ENCODE measurements at places on chromosomes 3 and 15.

- no peak for DNase-seq
Observed at GRCh38 chr3:25784971-25785370, 1.7 kb upstream of the NGLY1 start.

- DNase-seq = no peak
Observed at GRCh38 chr15:37075777-37076176, 24.6 kb downstream of the MEIS2 start.

DNA sequence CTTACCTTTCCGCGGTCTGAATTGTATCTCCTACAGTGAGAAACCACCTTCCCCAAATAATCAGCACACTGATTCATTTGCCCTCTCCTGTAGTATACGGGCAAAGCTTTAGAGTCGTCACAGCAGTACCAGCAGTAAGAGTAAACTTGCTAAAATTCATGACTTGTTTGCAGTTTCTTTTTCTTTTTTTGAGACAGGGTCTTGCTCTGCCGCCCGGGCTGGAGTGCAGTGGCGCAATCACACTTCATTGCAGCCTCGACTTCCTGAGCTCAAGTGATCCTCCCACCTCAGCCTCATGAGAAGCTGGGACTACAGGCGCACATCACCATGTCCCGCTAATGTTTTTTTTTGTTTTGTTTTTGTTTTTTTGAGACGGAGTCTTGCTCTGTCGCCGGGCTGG is 11.9 kb downstream of the SCAMP5 start:
- no peak for DNase-seq

- DNase-seq = no peak
Observed at GRCh38 chr15:27327467-27328025, 356.6 kb downstream of the GABRG3 start.

DNA sequence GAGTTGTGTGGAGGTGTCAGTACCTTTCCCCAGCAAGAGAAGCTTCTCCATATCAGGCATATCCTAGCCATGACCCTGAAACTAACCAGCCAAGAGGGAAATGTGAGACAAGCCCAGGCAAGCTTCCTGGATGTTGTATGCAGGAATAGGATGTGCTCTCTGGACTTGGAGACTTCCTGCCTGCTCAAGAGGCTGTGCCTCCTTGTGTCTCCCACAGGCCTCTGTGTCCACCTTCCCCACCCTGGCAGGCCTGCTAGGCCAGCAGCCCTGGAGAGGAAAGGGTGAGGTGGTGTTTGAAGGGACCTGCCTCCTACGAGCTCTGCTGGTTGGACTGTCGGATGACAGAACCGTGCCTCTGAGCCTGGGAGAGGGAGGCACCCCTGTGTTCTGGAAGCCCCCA is 2.1 kb upstream of the DYNLT2B start:
- DNase-seq = no peak

GRCh38 chr15:71202712-71203111 is 87.4 kb downstream of the THSD4 start:
- peak; percentile 72 for DNase-seq

DNA sequence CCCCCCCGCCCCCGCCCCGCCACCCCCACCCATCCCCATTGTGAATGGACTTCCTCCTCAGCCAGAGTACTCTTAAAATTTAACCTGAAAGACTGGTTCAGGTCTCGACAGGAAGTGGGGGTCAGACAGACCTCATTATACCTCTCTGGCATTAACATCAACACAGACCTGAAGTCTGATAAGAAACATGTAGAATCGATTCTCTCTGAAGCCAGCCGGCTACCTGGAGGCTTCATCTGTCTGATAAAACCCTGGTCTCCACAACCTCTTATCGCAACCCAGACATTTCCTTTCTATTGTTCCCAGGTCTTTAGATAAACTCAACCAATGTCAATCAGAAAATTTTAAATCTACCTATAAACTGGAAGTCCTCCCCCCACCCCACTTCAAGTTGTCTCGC is 42.6 kb downstream of the SLCO2A1 start:
- DNase-seq = peak; percentile 6

DNA sequence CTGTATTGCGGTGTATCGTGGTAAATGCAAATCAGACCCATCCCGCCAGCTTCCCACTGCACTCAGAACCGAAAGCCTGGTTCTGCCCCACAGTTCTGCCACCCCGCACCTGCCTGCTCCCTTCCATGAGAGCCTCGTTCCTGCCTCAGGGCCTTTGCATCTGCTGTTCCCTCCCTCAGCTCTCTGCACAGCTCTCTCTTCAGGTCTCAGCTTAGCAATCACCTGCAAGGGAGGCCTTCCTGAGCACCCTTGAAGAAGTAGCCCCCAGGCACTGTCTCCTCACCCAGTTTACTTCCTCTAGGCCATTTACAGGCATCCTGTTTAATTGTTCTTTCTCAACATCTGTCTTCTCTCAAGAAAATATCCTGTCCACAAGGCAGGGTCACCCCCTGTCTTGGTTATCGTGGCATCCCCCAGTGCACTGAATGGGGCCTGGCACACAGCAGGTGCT is 13.3 kb upstream of the IQSEC1 start:
- no peak for DNase-seq

GRCh38 chr15:70643783-70644125 is 119.6 kb downstream of the UACA start:
- DNase-seq = no peak

DNA sequence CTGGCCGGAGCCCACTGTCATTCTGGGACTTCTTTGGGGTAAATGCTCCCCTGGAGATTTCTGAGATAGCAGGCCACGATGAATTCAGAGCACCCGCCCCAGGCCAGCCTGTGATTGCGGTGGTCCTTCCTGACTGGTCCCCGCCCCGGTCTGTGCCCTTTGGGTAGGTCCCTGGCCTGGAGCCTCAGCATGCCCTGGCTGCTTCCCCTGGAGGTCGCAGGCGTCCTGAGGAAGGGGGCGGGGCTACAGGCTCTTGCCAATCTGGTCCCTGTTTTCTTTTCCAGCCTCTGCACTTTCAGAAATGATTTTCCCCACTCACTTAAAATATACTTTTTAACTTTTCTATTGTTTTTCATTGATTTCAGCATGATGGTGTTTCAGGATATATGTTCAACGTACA is 250.2 kb upstream of the ATP10A start:
- no peak for DNase-seq

- no peak for DNase-seq
Observed at GRCh38 chr15:93644595-93644994, 555.6 kb upstream of the RGMA start.

DNA sequence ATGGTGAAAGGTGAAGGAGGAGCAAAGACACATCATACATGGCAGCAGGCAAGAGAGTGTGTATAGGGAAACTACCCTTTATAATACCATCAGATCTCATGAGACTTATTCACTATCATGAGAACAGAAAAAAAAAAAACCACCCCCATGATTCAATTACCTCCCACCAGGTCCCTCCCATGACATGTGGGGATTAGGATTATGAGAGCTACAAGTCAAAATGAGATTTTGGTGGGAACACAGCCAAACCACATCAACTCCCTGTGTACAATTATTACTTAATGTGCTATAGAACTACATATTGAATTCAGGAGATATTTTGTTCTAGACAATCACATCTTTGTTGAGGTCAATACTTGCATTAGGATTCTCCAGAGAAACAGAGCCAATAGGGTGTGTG is 313.4 kb downstream of the CNTN6 start:
- DNase-seq = no peak

- DNase-seq = peak; percentile 29
Observed at GRCh38 chr3:132009241-132009640, 25.6 kb downstream of the CPNE4 start.

GRCh38 chr3:76502076-76502475 is 537.8 kb upstream of the ROBO2 start:
- no peak for DNase-seq

DNA sequence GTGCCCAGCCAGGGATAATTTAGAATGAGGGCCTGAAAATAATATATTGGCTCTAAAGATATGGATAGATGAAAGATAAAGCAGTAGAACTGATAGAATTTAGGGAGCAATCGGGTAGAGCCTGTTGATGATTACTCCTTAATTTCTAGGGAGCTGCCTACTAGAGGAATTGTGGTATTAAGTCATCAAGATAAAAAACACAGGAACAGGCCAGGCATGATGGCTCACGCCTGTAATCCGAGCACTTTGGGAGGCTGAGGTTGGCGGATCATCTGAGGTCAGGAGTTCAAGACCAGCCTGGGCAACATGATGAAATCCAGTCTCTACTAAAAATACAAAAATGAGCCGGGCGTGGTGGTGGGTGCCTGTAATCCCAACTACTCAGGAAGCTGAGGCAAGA is 130.4 kb downstream of the PCCB start:
- no peak for DNase-seq

DNA sequence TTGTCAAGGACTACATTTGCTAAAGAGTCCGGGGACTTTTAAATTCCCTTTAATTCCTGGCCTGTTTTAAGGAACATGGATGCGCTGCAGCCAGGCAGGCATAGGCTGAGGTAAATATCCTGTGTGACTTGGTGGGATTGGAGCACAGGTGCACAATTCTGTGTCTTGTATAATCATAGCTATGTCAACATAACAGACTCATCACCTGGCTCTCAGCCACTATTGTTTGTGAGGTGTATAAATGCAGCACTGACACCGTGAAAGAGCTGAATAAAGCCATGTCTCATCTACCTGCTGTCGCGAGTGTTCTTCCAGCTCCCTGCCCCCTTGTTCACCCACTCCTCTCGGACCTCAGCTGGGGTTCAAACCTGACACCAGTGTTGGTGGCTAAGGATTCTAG is 109.7 kb downstream of the MFSD1 start:
- peak; percentile 6 for DNase-seq

- DNase-seq = peak; percentile 83
Observed at GRCh38 chr15:77420610-77421369, at the start of gene HMG20A. Gene HMG20A, plus strand, starts transcription at chr15:77420888. Its CDS starts 37,520 bp downstream, at chr15:77458408.

GRCh38 chr15:29078541-29078940 is 191.1 kb downstream of the NSMCE3 start:
- DNase-seq = no peak

DNA sequence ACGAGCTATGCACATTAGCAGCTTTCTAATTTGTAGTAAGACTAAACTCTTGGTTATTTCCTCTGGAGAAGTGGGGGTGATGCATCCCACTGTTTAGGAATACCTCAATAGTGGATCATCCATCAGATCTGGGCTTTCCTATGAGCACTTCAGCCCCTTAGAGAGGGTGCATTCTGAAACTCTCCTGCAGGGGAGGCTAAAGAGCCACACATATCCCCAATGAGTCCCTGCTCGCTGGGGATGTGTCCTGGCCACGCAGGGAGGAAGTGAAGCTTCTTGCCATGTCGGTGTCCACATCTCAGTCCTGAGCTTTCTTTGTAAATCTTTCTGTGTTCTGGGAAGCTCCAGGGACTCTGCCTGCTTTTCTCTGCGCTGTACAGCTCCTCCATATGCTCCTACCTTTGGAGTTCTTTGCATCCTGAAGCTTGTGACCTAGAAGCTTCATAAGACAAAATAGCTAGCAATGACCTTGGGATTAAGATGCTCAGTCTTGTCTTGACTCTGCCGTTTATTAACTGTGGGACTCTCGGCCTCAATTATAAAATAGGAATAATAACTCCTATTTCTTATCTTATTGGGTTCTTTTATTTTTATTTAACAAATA is 28.3 kb upstream of the MASP1 start:
- DNase-seq = no peak

- DNase-seq = no peak
Observed at GRCh38 chr3:147736226-147736625, 327.1 kb downstream of the ZIC1 start.

DNA sequence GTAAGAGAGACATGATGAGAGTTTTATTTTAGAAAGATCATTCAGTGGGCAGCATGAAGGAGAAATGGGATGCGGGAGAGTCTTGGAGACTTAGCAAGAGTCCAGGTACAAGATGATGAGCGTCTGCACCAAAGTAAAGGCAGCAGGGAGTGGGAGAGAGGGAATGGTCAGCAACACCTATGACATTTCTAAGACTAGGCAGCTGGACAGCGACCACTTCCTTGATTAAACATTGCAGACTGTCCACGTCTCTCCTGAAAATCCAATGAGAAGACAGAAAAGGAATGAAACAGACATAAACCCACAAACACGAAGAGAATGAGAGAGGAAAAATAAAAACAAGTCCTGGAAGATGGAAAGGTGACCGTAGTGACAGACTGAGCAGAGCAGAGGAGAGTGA is 46.7 kb upstream of the HEG1 start:
- DNase-seq = no peak

DNA sequence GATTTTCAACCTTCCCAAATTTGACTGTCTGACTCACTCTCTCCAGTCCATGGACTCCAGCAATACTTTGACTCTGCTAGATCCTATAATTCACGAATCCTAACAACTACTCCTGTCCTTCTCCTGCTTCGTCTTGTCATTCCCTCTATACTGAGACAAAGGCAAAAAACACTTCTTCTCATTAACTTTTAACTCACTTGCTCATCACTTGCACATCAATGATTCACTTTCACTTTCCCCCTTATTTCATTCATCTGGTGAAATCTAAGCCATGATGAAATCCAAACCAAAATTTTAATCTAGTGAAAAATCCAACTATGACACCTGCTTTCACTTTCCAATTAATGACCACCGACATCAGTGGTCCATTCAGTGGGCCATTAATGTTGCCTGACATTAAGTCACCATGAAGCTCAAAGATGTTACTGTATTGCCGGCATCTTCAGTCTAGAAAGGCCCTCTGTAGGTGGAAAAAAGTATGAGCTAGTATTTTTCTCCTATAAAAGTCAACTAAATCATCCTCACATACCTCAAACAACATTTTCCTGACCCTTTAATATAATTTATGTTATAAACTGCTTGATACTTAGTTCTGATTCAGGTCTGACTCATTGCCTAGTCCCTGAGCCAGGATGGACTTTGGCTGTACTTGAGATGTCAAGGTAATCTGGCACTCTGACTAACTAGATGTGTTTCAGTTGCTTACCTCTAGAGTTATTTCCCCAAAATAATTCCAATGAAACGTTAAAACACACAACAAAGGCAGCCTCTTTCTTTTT is 158.6 kb downstream of the CNTN6 start:
- no peak for DNase-seq

DNA sequence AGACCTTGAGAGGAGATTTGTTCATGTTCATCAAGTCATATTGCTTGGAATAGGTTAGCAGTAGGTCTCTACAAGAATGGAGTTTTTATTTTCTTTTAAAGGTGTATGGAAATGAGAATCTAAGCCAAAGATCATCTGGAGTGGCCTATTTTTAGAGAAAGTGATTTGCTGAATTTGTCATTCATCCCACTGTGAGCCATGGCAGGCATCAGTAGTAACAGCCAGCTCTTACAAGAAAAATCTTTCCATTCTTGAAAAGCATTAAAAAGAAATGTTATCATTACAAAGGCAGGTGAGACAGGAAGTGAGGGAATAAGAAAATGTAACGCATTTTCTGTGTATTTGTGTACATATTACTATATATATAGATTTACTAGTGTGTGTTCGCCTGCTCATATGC is 29.6 kb downstream of the STAC start:
- no peak for DNase-seq

- no peak for DNase-seq
Observed at GRCh38 chr15:88142121-88142520, 114.4 kb downstream of the NTRK3 start.

GRCh38 chr3:150747886-150748683 is 14.9 kb downstream of the SIAH2 start:
- DNase-seq = peak; percentile 15

- no peak for DNase-seq
Observed at GRCh38 chr15:92277776-92278175, 115.9 kb upstream of the ST8SIA2 start.

- DNase-seq = no peak
Observed at GRCh38 chr3:85977615-85978338, 1013.2 kb downstream of the VGLL3 start.

GRCh38 chr3:107904536-107905066 is 186.2 kb downstream of the CD47 start:
- no peak for DNase-seq

- no peak for DNase-seq
Observed at GRCh38 chr15:94122516-94122915, 108.8 kb upstream of the MCTP2 start.

GRCh38 chr3:6971933-6972332 is 111.0 kb downstream of the GRM7 start:
- no peak for DNase-seq

Measured in NCI-H2029 treated with DMSO at 0.1 percent for 48 hours (cell line).